NCI-H226 (cell line): ENCODE measurements at places on chromosomes 11 and 22.
A peak's percentile ranks its signal among the peaks of the same experiment; 100 is the strongest.

DNA sequence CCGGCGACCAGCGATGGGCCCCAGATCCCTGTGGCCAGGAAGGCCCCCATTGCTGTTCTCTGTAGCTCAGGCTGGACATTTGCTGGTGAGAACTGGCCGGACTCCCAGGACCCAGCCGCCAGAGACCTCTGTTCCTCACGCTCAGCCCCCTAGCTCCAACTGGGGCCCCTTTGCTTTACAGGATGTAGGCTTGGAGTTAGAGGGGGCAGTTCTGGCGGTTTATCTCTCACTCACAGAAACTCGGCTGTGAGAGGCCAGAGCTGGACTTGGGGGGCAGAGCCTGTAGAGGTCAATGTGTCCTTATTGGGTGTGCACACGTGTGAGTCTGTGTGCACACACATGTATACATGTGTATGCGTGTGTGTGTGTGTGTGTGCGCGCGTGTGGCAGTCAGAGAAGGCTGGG is 502 bp downstream of the SMIM38 start:
- DNase-seq = no peak

DNA sequence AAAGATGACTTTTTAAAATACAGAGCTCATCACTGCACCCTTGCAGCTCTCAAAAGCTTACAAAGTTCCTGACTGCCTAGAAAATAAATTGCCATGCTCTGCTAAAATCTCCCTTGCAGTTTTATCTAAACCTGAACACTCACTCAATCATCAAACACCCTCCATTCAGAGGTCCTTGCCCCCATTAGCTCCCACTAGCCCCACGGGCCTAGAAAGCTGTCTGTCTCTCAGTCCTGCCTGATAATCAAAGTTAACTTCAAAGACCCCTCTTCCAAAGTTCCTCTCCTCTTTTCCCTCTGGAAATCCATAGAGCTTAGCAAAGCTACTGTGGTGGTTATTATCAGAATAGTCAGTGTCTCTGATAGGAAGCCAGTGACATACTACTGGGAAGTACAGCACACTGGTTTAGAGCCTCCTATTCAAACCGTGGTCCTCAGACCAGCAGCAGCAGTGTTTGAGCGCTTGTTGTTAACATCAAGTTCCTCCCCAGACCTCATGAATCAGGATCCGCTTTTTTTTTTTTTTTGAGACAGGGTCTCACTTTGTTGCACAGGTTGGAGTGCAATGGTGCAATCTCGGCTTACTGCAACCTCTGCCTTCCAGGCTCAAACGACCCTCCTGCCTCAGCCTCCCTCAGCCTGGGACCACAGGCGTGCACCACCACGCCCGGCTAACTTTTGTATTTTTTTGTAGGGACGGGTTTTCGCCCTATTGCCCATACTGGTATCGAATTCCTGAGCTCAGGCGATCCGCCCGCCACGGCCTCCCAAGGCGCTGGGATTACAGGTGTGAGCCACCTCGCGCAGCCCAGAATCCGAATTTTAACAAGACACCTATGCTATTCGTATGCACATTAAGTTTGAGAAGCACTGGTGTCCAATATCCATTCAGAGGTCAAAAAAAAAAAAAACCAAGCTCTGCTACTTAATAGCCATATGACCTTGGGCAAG is 1.2 kb downstream of the NDUFC2 start:
- no peak for DNase-seq

GRCh38 chr11:30016588-30017363 is at the start of gene KCNA4:
KCNA4 (minus strand) TSS chr11:30017030; CDS start chr11:30012678, 4,352 bp downstream.
- peak; percentile 55 for DNase-seq

GRCh38 chr11:64267207-64267945 is 16.0 kb downstream of the PLCB3 start:
- no peak for DNase-seq

DNA sequence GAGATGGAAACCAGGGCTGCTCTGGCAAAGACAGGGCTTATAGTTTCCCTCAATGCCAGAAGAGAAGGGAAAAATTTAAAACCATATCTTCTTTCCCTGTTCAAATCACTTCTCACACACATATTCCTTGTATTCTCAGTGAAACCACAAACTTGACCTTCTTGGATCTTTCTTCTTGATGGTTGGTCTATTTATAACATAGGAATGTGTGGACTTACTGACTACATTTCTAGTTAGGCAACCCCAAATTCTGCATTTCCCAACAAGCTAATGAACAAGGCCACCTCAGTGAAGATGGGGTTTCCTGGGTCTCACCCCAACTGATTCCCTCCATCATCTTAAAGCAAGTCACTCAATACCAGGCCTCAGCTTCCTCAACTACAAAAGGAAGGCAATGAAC is 3.8 kb upstream of the QSER1 start:
- peak; percentile 63 for DNase-seq

GRCh38 chr11:107857550-107858216 is 904 bp downstream of the SLC35F2 start:
- no peak for DNase-seq

GRCh38 chr11:11068113-11068512 is 210.3 kb upstream of the ZBED5 start:
- no peak for DNase-seq

DNA sequence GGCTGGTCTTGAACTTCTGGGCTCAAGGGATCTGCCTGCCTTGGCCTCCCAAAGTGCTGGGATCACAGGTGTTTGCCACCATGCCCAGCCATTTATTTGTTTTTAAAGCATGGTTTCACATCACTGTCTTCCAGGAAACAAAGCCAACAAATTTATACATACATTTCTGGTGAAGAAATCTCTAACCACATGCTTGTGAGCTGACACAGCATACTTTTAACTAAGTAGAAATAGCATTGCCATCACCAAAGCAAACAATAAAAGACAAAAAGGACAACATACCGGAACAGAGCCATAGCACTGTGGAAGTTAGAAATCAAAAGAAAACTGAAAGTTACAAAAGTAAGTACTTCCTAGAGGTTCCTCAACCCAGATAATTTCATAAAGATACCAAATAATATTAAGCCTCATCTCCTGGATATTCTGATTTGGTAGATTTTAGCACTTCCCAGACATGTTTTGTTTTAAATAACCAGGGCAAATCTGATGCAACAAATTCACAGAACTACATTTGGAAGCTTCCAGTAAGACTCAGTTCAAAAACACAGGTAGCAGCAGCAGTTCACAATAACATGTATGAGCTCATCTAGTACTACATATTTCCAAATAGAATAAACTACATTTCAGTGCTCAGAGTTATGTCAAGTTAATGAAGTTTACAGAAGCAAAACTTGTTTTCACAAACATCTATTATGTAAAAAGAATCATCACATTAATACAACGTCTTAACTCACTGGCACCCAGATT is 70.6 kb downstream of the RRAS2 start:
- DNase-seq = no peak

DNA sequence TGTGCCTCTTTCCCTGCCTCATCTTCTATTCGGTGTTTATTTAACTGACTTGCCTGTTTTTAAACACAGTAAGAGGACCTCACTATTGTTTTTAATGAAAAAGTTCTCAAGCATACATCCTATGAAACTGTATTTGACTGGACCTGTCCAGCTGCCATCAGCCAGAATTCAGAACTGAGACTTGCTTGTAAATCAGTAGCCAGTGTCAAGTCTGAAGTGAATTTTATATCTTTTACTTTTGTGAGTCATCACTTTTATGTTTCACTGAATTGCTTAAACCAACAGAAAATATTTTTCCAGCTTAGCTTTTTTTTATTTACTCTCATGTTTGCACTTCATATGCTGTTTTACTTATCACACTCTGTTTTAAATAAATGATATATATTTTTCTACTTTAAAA is 88.3 kb downstream of the LUZP2 start:
- DNase-seq = no peak

GRCh38 chr11:507727-508515 is 879 bp upstream of the RNH1 start:
- no peak for DNase-seq

GRCh38 chr11:69644071-69644961 is 3.4 kb downstream of the CCND1 start:
- peak; percentile 91 for DNase-seq

GRCh38 chr22:43238526-43239006 is 51.6 kb upstream of the TTLL12 start:
- DNase-seq = no peak

GRCh38 chr11:107472966-107473365 is 15.3 kb upstream of the CWF19L2 start:
- peak; percentile 81 for DNase-seq

DNA sequence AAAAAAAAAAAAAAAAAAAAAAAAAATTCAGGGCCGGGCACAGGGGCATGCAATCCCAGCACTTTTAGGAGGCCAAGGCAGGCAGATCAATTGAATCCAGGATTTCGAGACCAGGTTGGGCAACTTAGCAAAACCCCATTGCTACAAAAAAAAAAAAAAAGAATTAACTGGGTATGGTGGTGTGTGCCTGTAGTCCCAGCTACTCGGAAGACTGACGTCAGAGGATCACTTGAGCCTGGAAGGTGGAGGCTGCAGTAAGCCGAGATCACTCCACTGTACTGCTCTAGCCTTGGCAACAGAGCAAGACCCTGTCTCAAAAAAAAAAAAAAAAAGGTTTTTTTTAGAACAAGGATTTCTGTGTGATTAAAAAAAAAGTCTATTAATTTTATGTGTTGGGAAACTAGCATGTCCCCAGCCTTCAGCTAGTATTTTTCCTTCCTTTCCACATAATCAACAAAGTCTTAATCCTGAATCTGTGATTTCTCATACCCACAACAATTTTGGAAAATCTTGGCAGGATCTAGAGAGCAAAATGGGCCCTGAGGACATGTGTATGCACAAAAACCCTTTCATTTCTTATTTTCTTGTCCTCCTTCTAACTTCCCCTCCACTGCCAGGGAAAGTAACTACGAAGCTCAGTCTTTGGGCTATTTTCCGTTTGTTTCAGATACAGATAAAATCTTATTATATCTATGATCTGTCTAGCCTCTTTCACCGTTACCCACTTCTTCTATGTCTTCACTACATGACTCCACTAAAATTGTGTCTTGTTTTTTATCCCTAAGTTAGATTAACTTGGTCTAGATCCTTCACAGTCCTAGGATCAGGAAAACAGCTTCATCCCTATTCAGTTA is 5.7 kb upstream of the AMBRA1 start:
- DNase-seq = no peak

- DNase-seq = no peak
Observed at GRCh38 chr11:75158696-75159150, 7.8 kb downstream of the SLCO2B1 start.

GRCh38 chr22:50610041-50610451 is 9.5 kb downstream of the MAPK8IP2 start:
- DNase-seq = no peak

DNA sequence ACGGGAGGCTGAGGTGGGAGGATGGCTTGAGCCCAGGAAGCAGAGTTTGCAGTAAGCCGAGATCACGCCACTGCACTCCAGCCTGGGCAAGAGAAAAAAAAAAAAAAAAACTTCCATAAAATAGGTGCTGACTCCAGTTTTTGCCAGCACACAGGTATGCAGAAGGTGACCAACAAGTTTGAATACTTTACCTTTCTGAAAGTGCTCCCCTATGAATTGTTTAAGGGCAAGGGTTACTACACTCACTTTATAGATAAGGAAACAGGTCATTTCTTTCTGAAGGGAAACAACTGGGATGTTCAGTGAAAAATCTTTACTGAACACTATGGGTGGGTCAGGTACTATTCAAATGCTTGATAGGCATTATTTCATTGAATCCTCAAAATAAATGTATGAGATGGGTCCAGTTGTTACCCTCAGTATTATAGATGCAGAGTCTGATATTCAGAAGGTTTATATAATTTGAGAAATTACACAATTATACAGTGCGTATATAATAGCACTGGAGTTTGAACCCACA is 538.5 kb downstream of the INSC start:
- DNase-seq = no peak
